ENCODE measurements at places on chromosomes 7 and 10. TPM values are rescaled to one million over a fixed set of nuclear protein-coding genes. Genes with fewer than 3 reads are reported as not detected.

Gene FANK1
- total RNA-seq, result 13.3 TPM

Gene EPDR1
- total RNA-seq, result 5.2 TPM

- H3K4me1 ChIP-seq, result peaks cover 7% of the 10 kb centered on the region
- DNase-seq, result peak; percentile 52
- no peak overlapping the region for H3K4me3 ChIP-seq
- H3K36me3 ChIP-seq, result no peaks in the 10 kb centered on the region
- no peak overlapping the region for H3K27ac ChIP-seq
Measured at GRCh38 chr7:120060281-120060680, 212.7 kb upstream of the KCND2 start.

DNA sequence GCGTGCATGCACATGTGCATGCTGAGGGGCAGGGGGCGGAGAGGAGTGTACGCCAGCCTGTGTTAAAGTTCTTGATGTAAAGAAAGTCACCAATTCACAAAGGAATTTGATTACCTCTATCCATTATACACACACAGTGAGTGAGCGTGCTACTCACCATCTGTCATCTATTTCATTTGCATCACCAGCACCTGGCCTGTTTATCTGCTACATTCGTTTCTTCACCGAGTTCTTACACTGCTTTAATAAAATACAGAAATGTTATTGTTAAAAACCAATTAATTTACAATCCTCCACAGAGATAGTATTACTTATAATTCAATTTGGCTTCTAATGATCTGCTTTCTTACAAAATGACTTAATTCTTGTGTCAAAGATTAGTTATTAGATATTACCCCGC, 32.6 kb downstream of the NEUROD6 start:
- H3K36me3 ChIP-seq, result no peaks in the 10 kb centered on the region
- no peaks in the 10 kb centered on the region for H3K27me3 ChIP-seq
- no peak overlapping the region for H3K4me3 ChIP-seq
- no peaks in the 10 kb centered on the region for H3K4me1 ChIP-seq

DNA sequence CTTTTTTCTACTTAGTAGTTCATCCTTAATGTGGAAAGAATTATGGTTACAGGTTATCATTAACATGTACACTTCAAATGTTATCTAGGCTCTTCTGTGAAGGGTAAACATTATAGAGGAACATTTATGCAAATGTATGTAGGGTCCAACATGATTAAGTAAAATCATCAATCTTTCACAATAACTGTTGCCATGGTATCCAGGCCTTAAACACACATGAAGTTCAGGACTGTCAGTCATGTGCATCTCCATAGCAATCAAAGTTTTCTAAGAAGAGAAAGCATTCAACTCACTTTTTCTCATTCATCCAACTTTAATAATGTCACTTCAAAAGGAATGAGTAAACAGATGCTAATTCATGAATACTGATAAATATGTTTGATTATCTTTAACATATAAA, 83.6 kb downstream of the DNAJC1 start:
- H3K27ac ChIP-seq, result no peak overlapping the region
- H3K4me1 ChIP-seq, result no peaks in the 10 kb centered on the region
- 0 out of 2 replicates have a peak, but pooled peaks cover 4% of the 10 kb centered on the region for H3K36me3 ChIP-seq
- DNase-seq, result no peak
- H3K27me3 ChIP-seq, result no peaks in the 10 kb centered on the region
- H3K4me3 ChIP-seq, result no peak overlapping the region

DNA sequence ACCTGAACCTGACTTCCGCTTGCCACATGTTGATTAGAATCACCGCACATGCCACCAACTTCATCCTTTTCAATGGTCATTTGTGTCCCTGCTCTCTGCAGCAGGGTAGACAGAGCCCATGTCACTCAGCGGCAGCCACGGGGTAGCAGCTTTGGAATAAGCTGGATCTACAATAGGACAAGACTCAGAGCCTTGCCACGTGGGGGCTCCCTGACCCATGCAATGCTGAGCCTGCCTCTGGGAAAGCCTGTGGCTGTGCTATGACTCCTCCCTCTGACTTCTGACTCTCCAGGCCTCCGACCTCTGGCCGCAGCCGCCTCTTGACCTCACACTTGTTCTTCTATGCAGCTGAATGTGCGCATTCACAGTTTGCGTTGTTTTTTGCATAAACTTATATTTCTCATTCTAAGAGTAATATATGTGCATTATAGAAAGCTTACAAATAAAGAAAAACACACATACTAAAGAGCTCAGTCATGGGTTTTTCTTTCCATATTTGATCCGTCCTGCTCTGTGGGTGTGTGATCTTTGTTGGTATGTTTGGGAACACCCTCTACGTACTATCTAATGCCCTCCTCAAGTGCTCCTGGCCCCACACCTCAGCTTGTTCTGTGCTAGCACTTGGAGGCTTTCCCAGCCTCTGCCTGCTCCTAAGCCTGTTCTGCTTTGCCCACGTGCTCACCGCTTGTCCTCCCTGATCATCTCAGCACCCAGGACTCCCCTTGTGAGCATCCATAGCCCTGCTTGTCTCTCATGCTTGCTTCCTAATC, 198.0 kb upstream of the MKI67 start:
- no peaks in the 10 kb centered on the region for H3K36me3 ChIP-seq
- DNase-seq, result no peak
- no peaks in the 10 kb centered on the region for H3K27me3 ChIP-seq
- no peaks in the 10 kb centered on the region for H3K4me1 ChIP-seq

GRCh38 chr7:144830024-144830785, 5.6 kb downstream of the TPK1 start:
- H3K4me1 ChIP-seq, result peaks cover 13% of the 10 kb centered on the region
- H3K27me3 ChIP-seq, result no peaks in the 10 kb centered on the region
- H3K36me3 ChIP-seq, result no peaks in the 10 kb centered on the region
- H3K27ac ChIP-seq, result no peak overlapping the region
- no peak overlapping the region for H3K4me3 ChIP-seq

DNA sequence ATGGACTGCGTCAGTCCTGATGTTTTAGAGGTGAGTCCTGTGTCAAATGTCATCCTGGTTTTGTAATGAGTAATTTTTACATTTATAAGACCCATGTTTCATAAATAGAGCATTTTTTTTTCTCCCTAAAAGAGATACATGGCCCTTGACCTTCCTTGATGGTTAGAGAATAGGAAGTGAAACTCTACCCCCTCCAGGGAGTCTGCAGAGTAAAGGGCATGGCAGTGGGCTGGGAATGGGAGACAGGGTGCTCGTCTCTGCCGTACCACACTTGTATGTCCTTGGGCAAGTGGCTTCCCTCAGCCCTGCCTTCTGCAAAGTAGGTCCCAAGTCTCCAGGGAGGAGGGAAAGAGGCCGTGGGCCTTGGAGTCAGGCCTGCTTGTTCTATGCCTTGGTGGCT, 63.9 kb downstream of the WDFY4 start:
- no peaks in the 10 kb centered on the region for H3K36me3 ChIP-seq
- H3K27me3 ChIP-seq, result peaks cover 30% of the 10 kb centered on the region
- no peaks in the 10 kb centered on the region for H3K4me1 ChIP-seq
- no peak overlapping the region for H3K27ac ChIP-seq
- no peak overlapping the region for H3K4me3 ChIP-seq

DNA sequence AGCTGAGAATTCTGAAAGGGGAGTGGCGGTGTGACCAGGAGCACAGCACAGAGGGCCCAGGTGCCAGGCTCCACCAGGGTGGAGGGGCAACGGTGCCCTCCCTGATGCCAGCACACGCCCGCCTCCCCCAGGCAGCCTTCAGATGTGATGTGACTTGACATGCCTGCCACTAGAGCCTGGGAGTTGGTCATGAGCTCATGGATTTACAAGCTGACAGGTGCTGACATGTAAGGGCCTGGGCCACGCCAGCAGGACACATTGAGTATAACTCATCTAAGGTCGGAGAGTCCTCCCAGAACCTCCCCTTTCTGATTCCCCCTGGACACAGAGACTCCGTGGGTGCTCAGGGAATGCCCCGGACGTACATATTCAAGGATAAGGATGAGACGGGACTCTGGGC, 74.2 kb downstream of the LSM5 start:
- H3K36me3 ChIP-seq, result no peaks in the 10 kb centered on the region
- H3K4me1 ChIP-seq, result no peaks in the 10 kb centered on the region
- no peak overlapping the region for H3K4me3 ChIP-seq
- DNase-seq, result no peak
- H3K27ac ChIP-seq, result no peak overlapping the region

DNA sequence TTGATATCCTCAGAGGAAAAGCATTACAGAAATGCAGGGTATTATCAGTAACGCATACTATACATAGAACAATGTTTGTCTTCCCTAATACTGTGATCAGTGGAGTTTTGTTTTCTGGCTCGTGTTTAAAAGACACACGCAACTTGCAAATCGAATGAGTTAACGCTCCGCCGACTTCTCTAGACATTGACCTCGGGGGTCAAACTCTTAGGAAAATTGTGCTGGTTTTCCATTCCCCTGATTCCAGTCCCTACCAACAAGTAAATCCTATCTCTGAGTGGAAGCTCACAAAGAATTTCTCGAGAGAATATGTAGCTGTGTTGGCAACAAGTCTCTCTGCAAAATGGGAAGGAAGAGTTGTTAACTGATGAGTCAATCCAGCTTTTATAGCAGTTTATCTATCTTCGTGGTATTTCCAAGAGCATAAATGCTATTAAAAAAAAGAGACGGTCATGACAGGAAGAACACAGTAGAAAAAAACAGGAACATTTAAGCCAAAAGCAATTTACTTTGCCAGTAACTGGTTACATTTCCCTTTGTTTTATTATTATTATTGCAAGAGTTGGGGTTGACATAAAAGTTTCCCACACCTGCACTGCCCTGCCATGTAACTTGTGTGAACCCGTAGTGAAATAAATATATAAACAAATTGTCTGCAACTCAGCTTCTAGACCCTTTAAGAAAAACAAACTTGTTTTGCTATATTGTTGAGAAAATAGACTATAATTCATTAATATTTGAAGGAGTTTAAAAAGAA, 144.4 kb downstream of the ARID5B start:
- H3K4me1 ChIP-seq, result peaks cover 74% of the 10 kb centered on the region
- DNase-seq, result peak; percentile 91
- peak overlapping the region; percentile 34 for H3K4me3 ChIP-seq
- peak overlapping the region; percentile 91 for H3K27ac ChIP-seq
- H3K36me3 ChIP-seq, result peaks cover 5% of the 10 kb centered on the region
